ENCODE measurements at places on chromosomes 3 and 15. TPM values are rescaled to one million over a fixed set of nuclear protein-coding genes. Genes with fewer than 3 reads are reported as not detected.

FOXL2 gene
- not detected for total RNA-seq

OR5K2 gene
- total RNA-seq = not detected

SOX14 gene
- not detected for total RNA-seq

TMC3 gene
- total RNA-seq = 0.33 TPM

CPNE9 gene
- not detected for total RNA-seq

TRIM71 gene
- total RNA-seq = not detected

SYNM gene
- 8.2 TPM for total RNA-seq

MFGE8 gene
- total RNA-seq = 77.5 TPM

GOLGA6A gene
- total RNA-seq = not detected

EFCAB12 gene
- total RNA-seq = under 0.01 TPM

ALS2CL gene
- 30.3 TPM for total RNA-seq

CIP2A gene
- 0.33 TPM for total RNA-seq

PLEKHO2 gene
- 7.0 TPM for total RNA-seq

KLF15 gene
- 37.4 TPM for total RNA-seq

DNA sequence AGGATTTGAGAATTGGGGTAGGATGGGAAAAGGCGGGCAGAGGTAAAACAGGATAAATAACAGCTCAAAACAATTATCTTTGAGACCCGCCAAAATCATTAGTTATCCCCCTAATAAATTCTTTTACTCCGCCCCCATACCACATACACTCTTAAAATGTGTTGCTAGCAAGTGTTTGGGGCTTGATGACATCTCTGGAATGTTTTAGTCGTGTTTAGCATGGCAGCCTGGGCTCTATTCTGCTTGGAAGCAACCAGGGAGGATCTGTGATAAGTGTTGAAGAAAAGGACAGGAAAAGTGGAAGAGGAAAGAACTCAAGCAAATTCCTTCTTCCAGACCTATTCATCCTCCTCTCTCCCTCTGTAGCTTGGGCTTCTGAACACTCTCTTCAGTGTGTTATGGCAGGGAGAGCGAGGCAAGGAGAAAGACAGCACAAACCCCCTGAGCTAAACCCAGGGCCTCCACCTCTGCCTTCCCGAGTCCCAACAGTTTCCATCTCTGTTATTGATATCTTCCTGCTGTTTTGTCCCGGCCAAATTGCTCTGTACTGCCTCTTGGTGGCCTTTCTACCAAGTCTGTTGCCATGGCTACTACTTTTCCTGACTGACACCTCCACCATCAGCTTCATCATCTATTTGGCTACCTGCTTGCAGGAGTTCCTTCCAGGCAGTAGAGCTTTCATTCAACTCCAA lies 135.8 kb downstream of the RPL22L1 start:
- DNase-seq = no peak

GRCh38 chr3:52132041-52132440 lies 22.2 kb downstream of the POC1A start:
- DNase-seq = no peak

- no peak for DNase-seq
Measured at GRCh38 chr3:68999605-69000004, 13.9 kb downstream of the EOGT start.

DNA sequence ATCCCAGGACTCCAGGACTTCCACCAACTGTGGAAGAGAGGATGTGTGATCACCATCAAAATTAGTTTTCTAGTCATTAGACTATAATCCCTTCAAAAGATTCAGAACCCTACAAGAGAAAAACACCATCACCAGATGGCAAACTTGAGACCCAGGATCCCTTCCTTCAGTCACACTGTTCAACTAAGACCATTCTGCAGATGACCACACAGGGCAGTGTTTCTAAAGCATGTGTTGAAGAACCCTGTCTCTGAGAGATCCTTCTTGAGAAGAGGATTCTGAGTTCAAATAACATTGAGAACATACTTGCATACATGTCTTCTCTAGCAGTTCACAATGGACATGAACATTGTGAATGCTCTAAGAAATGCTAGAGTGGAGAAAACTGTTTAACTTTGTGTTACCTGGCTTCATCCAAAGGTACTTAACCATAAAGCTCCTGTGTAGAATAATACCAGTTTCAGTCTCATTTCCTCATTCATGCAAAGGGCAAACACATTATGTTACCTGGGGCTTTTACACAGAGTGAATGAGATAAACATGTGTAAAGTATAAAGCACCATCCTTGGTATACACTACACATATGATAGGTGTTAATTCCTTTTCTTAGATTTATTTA lies 2.4 kb upstream of the ADGRG7 start:
- DNase-seq = no peak

- no peak for DNase-seq
Measured at GRCh38 chr3:76063811-76064210, 278.5 kb upstream of the ZNF717 start.

- no peak for DNase-seq
Measured at GRCh38 chr15:57720867-57721266, 14.4 kb downstream of the POLR2M start.

- DNase-seq = no peak
Measured at GRCh38 chr15:99211926-99212325, 37.5 kb downstream of the TTC23 start.

DNA sequence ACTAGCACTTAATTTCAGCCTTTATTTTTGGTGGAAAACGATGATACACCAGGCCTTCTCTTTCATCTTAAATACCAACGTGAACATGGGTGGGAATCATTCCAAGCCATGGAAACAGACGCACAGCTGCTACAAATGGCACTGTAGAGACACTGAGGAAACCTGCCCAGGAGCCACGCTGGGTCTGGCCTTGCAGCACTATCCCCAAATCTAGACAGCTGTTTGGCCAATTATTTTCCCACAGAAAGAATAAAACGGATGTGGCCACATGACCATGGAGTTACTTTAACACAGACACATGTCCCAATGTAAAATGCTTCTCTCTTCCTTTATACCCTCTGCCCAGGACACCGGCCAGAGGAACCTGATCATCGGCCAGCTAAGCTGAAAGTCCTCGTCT lies 83.6 kb upstream of the OCA2 start:
- DNase-seq = peak; percentile 59

DNA sequence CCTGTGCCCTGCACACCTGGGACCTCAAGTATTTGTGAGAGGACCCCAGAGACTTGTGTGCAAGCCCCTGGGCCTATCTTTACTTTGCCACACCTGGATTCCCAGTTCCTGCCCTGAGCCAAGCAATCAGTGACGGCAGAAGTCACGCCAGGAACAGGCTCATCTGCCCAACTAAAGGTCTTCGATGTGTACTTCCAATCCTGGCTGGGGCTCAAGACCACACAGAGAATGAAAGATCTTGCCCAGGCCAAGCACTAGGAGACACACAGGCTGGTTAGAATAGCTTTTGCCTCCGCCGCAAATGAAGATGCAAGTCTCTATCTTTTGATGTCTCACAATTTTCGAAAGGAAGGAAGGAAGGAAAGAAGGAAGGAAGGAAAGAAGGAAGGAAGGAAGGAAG lies 228.8 kb downstream of the OCA2 start:
- DNase-seq = no peak

- peak; percentile 29 for DNase-seq
Measured at GRCh38 chr3:138180375-138181029, 5.8 kb upstream of the DBR1 start.

GRCh38 chr15:71472566-71472965 lies 337.8 kb upstream of the NR2E3 start:
- DNase-seq = no peak

DNA sequence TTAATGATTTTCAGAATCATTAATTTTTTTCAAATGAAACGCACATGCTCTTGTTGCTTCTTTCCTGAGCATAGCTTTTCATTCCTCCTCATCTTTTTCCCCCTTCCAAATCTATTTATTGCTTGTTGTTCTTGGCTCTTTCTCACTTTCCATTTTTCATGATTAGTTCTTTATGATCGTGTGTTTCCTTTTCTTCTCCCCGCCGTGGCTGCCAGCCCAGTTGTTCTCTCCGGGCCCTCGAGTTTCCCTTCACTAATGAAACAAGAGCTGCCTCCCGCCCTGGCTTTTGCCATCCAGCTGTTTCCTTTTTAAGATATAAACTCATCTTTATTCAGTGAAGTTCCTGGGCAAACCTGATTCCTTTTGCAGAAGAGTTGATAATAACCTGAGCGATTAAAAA lies 170.2 kb upstream of the NR2F2 start:
- DNase-seq = peak; percentile 37

DNA sequence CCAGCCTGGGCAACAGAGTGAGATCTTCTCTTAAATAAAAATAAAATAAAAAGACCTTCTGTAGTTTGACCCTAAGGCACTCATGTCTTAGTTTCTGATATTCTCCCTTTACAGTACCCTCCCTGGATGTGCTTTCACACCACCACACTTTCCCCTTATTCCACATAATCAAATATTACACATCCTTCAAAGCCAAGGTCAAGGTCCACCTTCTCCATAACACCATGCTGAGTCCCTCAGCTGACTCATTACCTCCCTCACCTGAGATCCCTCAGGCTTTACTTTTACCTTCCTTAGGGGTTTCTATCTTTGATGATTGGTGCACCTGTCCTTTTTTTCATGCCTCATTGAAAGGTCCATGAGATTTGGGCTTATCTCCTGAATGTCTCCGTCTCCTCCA lies 25.5 kb upstream of the MNS1 start:
- DNase-seq = no peak

DNA sequence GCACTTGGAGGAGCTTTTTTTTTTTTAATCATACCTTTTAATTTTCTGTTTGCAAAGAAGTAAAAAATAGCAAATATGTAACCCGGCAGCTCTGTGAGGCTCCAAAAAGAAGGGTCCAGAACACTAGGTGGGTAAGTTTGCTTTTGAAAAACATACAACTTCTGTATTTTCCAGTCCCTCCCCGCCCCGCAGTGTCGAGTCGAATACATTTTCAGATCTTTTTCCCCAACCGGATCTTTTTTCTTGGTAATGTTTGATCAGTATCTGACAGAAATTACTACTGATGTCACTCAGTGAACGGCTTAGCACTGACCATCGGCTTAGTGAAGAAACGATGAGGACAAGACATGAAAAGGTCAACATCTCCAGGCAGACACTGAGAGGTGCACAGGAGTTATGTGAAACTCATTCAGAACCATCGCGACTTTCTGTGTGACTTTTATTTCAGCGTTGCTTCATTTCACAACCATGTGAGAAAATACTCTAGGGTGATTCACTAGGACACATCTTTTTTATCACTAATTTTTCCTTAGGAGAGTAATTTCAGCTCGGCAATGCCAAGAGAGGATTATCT lies 11.0 kb downstream of the ISL2 start:
- no peak for DNase-seq

- no peak for DNase-seq
Measured at GRCh38 chr3:54065140-54065539, 57.2 kb upstream of the CACNA2D3 start.

- no peak for DNase-seq
Measured at GRCh38 chr3:23601091-23601822, 204.5 kb upstream of the UBE2E1 start.

- peak; percentile 94 for DNase-seq
Measured at GRCh38 chr3:138329127-138329983, at the start of gene NME9. NME9 (minus strand) TSS chr3:138329851; CDS start chr3:138329335, 516 bp downstream.

DNA sequence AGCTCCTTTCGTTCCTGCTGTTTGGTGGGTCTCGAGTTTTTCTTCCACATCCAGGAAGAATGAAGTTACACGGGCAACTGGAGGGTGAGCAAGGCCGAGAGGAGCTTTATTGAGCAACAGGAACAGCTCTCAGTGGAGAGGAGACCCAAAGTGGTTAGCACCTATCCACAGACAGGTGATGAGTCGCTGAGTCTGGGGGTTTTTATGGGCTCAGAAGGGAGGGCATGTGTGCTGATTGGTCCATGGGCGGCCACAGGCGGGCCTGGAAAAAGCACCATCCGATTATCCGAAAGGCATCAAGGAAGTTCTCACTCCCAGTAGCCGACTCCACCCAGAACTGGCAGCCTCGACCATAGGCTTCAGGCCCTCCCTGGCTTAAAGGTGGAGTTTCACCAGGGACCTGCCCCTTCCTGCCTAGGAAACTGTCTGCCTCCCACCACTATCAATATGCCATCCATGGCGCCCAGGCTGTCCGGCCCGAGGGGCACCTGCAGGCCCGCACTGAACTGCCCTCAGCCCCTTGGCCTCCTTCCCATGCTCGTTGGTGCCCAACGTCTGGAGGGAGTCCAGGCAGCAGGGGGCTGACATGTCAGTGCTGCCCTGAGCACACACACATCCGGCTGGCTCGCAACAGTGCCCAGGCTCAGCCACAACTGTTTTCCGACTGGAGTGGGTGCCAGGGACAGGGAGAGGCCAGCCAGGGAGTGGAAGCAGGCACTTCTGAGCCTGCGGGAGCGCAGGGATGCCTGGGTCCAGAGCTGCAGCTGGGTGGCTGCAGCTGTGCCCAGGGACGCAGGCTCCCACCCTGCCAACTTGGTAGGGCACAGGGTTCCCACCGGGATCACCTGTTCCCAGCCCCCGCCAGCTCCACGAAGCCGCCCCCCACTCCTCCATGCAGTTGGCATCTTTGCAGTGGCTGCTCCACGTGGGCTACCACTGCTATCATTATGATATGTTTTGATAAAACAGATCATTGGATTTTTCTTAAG lies 170.2 kb downstream of the FNDC3B start:
- peak; percentile 81 for DNase-seq

GRCh38 chr3:120393761-120394160 lies 44.6 kb upstream of the LRRC58 start:
- no peak for DNase-seq

GRCh38 chr3:52321481-52321880 lies 5.4 kb downstream of the DNAH1 start:
- no peak for DNase-seq

DNA sequence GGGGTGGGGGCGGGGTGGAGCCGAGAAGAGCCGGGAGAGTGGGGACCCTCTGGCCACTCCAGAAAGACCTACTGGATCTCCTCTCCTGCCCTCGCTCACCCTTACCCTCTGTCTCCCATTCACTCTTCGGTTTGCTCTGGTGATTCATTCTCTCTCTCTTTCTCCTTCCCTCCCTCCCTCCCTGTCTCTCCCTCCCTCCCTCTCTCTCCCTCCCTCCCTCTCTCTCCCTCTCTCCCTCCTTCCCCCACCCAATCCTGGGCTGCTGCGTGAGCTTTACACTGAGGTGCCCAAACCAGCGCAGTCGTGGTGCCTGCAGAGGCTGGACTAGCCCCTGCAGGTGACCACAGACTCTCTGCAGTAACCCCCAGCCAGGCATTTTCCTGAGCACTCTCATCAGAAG lies 32.2 kb upstream of the ADAMTS17 start:
- no peak for DNase-seq

DNA sequence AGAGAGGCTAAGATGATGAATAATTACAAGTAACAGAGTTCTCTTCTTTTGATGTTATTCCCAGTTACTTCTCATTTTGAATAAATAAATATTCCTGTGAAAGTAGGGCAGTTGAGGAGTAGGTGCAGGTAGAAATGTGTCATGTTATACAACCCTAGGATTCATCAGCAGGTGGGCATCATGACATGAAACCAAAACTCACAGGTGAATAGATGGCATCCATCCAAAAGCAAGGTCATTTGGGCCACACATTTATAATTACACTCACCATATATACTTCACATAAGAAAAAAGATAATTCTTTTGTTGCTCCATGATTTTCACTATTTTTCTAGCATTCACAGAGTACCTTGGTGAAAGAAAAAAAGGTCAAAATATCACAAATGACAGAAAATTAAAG lies 273.6 kb downstream of the ZBBX start:
- DNase-seq = no peak

All from body of pancreas (tissue), 4 donors.